NCI-H2029 treated with DMSO at 0.1 percent for 48 hours (cell line): ENCODE measurements at places on chromosomes 5 and 9.

- no peak for DNase-seq
Observed at GRCh38 chr5:133124891-133125290, 73.1 kb downstream of the HSPA4 start.

DNA sequence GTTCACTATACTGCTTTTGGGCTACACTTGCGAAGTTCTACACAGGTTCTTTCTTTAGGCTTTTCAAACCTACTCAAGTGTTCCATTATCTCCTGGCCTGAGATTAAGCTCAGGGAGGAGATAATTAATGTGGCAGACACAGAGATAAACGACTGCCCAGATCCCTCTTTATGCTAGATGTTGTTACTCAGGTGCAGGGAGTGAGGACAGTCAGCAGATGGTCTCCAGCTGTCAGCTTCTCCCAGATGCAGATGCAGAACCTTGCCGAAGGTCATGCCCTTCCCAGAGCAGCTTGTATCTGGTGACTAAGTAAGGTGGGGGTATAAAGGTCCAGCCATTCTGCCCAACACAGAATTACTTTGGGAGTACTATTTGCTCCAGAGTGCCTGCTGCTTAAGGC, 166.2 kb downstream of the ZNF462 start:
- no peak for DNase-seq

DNA sequence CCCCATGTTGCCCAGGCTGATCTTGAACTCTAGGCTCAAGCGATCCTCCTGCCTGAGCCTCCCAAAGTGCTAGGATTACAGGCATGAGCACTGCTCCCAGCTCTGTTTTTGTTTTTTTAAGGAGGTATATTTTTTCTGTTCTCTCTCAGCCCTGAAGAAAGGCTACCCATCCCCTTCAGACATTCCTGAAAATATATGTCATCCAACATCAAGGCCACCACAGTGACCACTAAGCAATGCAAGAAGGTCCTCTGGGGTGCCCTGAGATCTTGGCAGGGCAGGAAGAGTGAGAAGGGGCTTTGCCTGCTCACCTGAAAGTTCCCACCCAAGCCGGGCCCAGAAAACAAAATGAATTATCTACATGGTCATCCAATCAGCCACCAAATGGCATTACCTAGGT, 47.8 kb upstream of the IL17B start:
- no peak for DNase-seq

DNA sequence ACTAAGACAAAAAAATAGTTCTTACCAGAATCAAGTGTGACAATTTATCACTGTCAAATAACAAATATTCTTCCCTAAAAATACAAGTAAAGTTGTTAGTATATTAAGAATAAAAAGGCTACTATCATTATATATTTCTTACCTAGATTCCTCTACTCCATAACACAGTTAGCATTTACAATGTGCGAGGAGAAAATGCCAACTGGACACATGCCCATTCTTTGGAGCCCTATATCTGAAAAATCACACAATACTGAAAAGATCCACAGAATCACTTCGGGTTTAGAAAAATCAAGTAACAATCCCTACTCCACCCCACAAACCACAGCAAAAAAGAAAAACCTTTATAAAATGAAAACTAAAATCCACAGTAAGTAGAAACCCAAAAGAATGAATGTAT, 70.9 kb downstream of the PKD2L2 start:
- no peak for DNase-seq

DNA sequence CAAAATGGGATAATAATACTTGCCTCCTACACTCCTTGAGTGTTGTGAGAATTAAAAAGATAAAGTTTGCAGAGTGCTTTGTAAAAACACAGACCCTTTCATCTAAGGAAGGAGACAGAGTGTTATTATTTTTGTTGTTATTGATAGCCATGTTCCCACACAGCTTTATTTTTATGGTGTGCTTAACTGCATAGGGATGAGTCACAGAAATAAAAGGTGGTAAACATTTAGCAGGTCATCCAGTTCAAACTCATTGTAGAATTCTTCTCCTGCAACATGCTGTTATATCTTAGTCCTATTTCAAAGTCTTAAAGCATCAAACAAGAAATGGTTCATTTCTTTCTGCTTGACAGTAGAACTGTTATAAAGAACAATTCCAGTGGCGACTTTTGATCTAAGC, 367.5 kb upstream of the ACTBL2 start:
- DNase-seq: no peak

- peak; percentile 47 for DNase-seq
Observed at GRCh38 chr9:21836437-21837161, 34.2 kb downstream of the MTAP start.

DNA sequence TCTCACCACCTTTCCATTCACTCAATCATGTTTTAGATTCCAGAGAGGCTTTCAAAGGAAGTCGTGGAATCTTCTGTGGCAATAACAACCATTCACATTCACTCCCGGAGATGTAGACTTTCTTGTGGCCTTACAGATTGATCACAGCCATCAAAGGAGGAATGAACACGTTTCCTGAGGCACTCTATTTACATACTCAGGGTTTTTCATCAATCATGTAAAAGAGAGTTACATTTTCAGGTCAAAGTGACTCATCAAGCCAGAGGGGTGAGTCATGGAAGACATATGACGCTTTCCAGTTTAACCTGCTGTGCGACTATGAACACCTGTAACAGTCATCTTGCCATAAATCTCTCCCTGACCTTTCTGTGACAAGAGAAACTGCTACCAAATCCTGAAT, 39.3 kb upstream of the RAD23B start:
- peak; percentile 8 for DNase-seq

DNA sequence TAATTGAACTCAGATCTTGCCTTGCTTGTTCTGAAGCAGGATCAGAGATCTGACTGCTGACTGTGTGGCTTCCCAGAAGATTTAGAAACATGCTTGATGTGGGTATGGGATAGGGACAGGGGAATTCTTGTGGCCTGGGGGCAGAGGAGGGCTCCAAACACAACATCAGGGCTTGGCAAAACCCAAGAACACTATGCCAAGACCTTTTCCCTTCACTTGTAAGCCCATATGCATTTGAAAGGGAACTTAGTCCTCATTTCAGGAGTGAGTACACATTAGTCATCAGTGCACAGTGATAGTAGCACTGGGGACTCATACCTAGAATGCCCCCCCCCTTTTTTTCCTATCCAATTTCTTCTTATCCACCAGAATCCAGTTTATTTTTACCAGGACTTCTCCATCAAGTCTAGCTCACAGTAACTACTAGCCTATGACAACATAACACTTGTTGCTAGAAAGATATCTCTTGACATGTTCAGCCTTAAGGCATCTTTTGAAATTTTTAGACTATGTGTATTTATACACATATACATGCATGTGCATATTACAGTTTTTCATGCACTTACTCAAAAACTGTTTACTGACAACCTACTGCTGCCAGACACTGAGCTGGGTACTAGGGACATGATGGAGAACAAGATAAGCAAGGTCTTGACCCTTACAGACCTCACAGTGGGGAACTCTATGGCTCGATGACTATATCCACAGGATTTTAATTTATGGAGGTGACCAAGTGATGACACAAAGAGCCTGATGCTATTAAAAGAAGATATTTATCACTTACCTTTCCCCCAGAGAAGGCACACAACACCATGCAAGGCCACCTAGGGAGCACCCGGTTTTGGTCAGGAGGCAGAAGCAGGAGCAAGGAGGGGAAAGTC, 158.3 kb upstream of the MAP3K1 start:
- no peak for DNase-seq

GRCh38 chr9:85040821-85041465, 371.4 kb downstream of the NTRK2 start:
- no peak for DNase-seq

DNA sequence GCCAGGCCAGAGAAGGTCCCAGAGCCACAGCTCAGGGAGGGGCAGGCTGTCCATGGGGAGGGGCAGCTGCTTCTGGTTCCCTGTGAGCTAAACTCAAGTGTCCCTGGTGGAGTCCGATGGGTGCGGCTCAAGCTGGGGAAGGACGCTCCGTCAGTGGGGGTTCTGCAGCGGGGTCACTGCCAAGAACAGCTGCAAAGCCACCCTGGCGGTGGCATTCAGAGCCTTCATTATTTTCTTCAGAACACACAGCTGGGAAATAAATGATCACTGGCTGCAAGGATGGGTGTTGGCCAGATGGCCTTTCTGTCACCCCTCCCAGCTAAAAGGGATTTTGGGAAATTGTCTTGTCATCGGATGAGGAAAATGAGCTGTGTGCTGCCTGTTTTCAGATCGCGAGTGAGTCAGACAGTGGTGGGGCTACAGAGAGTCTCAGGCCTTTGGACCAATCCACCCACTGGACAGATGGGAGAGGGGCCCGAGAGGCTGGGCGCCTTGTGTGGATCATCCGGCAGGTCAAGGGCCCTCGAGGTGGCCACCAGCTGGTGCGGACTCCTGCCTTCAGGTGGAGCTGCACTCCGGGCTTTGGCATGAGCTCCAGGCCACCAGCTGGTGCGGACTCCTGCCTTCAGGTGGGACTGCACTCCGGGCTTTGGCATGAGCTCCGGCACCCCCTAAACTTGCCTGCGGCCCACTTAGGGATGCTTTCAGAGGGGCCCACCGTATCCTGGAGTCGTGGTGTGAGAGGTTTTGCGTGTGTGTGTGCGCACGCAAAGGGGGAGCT, 17.9 kb upstream of the GFPT2 start:
- no peak for DNase-seq

- DNase-seq: no peak
Observed at GRCh38 chr9:93483497-93483896, 30.1 kb upstream of the FAM120AOS start.
